ENCODE measurements at places on chromosomes 7 and 10.

GRCh38 chr7:95684505-95684904 is 87.8 kb upstream of the DYNC1I1 start:
- no peak for DNase-seq

GRCh38 chr10:42801135-42801534 is 18.5 kb downstream of the BMS1 start:
- DNase-seq = no peak

DNA sequence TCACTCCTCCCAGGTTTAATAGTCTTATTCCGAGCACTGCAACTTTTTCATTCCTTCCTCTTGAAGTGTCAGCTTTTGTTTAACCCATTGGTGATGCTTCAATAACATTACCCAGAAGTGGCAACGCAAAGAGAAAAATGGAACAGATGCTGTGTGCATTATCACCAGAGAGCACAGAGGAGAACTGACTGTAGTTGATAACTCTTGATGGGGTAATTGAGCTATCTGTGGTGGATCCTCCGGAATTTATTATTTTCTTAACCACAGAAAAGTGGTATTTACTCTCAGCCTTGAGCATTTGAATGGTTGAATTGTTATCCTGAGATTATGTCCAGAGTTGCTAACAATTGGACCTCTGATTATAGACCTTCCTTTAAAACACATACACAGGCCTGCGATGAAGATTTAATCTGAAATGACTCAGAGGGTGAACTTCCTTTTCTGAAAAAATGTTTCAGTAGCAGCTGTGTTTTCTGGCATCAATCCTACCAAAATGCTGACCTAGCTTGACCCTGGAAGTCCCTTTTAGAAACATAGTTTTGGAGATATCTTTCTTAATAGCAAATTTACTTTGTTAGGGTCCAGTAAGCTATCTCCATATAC is 1584.4 kb upstream of the LRRTM3 start:
- DNase-seq = no peak

GRCh38 chr7:101381549-101382111 is 19.0 kb downstream of the COL26A1 start:
- no peak for DNase-seq

DNA sequence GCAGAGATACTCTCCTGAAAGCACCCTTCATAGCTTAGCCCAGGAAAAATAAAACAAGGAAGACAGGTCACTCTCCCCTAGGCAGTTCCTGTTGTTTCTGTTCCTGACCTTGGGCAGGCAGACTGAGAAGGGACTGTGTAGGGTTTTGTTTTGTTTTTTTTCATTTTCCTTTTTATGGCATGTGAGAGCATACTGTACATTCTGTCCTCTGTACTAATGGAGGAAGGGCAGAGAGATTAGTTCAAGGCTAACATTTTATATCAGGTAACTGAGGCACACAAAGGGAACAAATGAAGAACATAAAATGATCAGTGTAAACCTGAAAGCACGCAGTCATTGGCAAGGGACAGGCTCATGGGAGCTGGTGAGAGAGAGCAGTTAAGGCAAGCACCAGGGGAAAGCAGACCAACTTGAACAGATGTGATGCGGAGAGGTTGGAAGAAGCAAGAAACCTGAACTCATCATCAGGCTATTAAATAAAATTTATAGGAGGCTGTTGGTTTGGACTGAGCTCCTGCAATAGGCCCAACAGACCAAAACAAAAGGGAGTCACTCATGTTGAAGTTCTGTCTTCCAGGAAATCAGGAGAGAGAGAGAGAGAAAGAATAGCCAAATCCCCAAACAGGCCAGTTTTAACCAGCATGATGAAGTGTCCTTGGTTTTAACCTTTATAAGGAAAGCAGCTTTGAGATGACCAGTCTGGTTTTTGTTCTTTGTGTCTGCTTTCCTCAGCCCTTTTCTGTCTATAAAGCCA is 34.1 kb upstream of the PDCD4 start:
- no peak for DNase-seq
